ENCODE measurements at places on chromosomes 7 and 10.
A peak's percentile ranks its signal among the peaks of the same experiment; 100 is the strongest.

- DNase-seq, result no peak
Measured at GRCh38 chr7:127873715-127874636, 157.3 kb downstream of the LRRC4 start.

DNA sequence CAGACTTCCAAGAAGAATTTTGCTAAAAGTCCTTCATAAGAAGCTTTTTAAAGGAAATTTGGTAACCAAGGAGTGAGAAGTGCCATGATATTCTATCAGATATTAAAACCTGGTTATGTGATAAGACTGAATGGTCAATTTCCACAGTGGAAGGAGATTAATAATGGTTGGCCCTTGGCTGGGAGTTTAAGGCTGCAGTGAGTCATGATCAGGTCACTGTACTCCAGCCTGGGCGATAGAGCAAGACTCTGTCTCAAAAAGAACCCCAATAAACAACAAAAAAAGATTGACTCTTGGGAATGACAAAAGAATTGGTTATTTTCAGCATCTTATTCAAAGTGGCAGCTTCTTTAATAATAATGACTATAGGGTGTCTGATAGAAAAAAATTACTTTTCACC lies 37.2 kb downstream of the EXOC4 start:
- DNase-seq, result no peak

DNA sequence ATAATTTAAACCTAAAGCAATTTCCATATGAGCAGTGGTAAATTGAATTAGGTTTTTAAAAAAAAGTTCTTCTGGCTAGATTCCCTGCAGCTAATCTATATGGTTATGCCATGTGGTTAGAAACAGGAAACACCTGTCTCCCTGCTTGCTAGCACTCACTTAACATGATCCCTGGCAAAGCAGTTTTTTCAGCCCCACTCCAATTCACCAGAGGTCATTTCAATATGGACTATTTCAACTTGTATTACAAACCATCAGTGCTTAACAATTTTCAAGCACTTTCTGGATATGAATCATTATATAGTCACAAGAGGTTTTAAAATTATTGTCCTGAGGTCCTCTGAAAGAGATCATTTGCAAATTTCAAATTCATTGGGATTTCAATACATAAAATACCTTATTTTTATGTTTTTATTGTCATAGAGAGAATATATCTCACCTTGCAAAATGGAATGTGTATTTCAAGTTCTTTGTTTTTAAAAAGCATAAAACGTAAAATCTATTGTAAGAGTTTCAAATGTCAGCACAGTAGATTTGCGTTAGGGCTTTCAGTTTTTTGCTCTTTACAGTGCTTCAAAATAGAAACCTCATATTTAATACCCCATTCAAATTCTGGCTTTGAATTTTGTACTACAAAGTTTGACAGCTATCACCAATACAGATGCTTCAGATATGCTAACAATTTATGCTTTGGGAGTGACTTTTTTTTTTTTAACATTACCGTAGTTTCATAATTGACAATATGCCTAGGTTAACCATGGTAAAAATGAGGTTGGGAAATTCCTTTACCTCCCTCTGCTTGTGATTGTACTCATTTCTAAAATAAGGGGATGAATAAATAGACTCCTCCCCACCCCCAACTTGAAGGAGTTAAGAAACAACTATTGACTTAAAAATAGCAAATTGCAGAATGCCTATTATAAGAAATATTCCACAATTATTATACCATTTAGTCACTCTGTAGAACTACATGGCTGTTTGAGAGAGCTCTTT lies 117.5 kb upstream of the HGF start:
- DNase-seq, result no peak

DNA sequence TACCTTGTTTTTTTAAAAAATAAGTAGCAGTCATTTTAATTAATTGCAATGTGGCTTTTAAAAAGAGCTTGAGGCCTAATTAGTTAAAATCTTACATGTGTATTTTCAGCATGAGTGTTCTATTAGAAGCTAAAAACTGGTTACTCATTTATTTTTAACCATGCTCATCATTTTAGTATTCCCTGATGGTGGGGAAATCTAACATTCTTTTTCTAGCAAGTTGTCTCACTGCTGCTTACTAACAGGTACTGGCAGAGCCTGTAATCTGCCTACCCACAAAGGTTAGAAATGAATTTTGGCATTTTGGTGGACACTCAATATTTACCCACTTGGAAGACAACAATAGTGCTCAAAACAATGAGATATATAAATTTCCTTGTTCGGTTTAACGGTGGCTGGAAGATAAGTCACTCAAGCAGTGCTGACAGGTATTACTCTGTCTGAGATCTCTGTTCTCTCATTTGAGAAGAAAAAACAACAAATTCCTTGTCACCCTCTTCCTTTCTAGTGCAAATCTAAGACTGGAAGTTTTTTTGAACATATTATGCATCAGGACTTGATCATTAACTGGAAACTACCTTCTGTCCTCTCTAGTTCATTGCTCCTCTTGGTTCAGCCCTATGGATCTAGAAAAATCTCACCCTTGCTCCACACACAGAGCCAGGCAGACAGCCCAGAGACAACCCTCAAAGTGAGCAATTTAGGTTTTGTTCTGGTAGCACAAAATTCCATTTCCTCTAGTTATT lies 83.3 kb downstream of the VWDE start:
- no peak for DNase-seq

- no peak for DNase-seq
Measured at GRCh38 chr7:50347693-50348092, 43.2 kb downstream of the IKZF1 start.

- DNase-seq, result no peak
Measured at GRCh38 chr7:133253519-133253875, 619 bp downstream of the EXOC4 start.

DNA sequence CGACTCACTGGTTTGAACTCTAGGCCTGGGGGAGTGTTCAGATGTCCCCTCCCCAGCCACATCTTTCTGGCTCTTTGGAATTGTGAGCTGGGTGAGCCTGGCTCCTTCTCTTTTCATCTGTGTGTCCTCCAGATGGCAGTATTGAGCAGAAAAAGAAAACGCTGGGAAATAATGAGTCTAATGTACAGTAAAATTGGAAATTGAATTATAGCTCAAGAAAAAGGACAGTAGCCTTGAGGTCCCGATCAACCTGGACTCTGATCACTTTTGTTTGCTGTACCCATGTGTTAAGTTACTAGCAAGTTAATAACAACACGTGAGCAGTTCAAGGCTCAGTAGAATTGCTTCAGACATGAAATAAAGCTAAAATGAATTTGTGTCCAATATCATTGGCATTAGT lies 77.9 kb downstream of the SNX10 start:
- DNase-seq, result no peak

DNA sequence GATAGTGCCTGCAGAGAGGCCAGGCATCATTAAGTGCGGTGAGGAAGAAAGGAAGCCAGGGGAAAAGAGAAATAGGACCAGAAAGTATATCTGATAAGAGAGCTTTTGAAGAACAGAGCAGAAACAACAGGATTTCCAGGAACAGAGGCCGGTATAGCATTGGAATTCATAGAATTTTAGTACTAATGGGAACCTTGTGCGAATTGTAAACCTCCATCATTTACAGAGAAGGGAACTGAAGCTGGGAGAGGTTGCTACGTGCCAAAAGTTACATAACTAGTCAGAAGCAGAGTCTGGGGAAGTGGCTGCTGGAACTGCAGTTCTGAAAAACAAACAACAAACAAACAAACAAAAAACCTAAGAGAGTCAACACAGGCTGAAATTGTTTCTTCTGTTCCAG lies 5.4 kb upstream of the ZMYND11 start:
- DNase-seq, result no peak

DNA sequence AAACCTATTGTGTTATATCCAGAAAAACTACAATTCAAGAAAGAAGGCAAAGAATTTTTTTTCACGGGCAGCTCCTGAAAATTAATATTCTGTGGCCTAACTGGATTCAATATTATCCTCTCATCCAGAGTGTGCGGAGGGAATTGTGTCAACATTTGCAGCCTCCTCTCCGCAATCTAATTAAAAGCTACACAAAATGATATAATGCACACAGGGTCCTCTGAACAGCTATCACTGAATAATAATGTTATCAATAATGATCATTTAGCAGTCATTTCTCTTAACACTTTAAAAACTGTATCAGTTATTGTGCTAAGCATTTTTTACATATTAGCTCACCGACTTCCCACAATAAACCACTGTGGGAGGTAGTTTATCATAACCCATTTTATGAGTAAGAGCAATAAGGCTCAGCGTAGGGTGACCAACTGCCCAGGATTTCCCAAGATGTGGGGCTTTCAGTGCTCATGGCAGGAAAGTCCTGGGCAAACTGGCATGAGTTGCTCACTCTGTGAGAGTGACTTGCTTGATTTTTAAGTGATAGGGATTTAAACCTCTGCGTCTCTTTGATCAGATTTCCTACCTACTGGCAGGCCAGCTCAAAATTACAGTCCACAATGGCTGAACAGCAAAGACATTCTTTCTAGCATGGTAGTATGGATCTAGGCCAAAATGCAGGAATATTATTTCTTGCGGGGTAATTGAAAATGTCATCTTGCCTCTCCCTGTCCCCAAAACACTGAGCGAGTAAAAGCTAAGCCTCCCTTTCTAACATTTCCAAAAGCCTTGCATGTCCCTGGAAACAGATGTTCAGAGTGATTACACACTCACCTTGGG lies 65.7 kb downstream of the AOAH start:
- no peak for DNase-seq

- DNase-seq, result peak; percentile 55
Measured at GRCh38 chr7:101162551-101163278, 2.7 kb downstream of the VGF start.

DNA sequence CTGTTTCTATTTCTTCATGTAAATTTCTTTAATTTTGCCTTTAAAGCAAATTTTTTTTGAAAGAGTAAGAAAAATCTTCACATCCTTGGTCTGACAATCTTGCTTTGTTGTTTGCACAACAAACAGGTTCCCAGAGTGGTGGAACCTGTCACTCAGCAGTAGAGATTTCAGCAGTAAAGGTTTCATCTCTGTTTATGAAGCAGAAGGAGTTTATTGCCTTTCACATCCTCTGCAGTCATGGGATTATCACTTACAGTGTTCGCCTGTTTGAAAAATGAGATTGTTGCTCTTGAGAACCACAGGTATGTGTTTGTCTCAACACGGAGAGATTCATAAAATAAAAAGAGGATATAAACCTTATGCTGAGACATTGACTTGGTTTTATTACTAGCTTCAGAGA lies 342.6 kb downstream of the IPMK start:
- DNase-seq, result no peak

GRCh38 chr10:2791774-2792443 lies 275.4 kb upstream of the PFKP start:
- DNase-seq, result no peak

DNA sequence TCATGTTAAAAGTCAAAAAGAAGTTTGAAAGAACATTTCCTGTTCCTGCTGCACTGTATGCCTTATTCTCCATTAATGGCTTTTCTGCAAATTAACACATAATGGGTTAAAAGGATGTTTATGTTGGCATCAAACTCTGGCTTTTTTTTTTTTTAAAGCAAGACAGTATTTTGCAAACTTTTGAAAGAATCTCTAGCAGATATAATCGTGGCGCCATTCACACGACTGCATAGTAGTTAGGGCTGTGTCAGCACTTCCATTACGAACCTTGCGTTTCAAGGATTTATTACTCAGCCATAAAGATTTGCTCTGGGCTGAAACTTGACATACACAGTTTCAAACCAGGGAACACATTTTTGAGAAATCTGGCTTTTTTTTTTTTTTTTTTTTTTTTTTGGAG lies 207.8 kb downstream of the DYNC1I1 start:
- no peak for DNase-seq

GRCh38 chr10:67666416-67667034 lies 29.5 kb downstream of the CTNNA3 start:
- no peak for DNase-seq

DNA sequence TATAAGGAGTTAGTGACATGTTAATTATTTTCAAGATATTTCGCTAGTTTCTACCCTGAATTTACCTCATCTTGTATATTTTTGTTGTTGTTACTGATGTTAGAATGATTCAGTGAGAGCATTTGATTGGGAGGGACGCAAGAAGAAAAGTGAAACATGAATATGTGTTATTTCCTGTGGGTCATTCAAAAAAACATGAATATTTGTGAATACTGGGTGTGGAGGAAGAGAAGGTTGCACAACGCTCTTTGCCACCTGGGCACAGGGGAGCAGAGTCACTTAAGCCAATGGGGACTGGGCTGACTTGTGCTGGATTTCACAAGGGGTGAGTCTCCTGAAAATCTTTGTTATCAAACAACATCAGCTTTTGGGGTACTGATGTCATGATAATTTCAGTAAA lies 39.5 kb downstream of the AGK start:
- DNase-seq, result no peak

GRCh38 chr7:130008941-130009847 lies 42.0 kb downstream of the ZC3HC1 start:
- no peak for DNase-seq

GRCh38 chr7:102823390-102824119 lies 74.8 kb downstream of the FAM185A start:
- no peak for DNase-seq

DNA sequence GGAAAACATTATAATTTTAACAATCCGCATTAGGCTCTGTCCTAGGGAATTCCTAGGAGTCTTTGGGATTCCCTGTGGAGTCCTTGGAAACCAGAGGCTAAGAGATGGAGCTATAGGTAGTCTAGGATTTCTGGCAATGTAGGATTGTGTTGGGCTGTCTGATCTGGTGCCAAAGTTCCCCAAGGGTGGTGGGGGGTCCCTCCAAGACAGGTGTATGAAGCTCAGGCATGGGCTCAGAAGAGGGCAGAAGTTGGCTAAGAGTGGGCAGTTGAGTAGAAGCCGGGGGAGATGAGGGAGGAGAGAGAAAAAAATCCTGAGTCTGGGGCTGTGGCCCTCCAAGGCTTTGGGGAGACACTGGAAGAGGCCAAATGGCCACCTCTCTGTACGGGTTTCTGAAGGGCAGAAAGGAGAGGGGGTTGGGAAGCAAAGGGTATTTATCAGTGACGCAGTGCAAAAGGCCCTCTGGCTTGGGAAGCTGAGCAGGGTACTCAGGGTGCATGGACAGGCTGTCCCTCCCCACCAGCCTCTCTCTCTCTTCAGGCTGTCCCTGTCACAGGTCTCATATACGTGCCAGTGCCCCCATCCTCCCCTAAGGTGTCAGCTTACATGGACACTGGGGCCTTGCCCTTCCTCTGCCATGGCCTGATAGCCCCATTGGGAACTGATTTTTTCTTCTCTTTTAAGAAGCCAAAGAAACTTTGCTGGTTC lies 929 bp downstream of the HOXA6 start:
- DNase-seq, result no peak
